ENCODE measurements at places on chromosomes 1 and 21.

- no peak for DNase-seq
These were observed 9.9 kb downstream of the HCRTR1 start for GRCh38 chr1:31627301-31627929.

DNA sequence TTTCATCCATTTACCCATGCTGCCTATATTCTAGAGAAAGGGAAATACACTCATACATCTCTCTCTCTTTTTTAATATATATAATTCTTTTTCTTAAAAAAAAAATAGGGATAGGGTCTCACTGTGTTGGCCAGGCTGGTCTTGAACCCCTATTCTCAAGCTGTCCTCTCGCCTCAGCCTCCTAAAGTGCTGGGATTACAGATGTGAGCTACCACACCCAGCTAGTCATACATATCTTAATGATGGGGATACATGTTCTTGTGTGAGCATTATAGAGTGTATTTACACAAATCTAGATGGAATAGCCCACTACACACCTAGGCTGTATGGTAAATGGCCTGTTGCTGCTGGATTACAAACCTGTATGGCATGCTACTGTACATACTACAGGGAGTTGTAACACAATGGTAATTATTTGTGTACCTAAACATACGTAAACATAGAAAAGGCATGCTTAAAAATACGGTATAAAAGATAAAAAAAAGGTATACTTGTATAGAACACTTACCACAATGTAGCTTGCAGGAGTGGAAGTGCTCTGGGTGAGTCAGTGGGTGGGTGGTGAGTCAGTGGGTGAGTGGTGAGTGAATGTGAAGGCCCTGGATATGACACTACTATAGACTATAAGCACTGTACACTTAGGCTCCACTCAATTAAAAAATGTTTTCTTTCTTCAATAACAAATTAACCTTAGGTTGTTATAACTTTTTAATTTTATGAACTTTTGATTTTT is 72.9 kb downstream of the IVNS1ABP start:
- no peak for DNase-seq

DNA sequence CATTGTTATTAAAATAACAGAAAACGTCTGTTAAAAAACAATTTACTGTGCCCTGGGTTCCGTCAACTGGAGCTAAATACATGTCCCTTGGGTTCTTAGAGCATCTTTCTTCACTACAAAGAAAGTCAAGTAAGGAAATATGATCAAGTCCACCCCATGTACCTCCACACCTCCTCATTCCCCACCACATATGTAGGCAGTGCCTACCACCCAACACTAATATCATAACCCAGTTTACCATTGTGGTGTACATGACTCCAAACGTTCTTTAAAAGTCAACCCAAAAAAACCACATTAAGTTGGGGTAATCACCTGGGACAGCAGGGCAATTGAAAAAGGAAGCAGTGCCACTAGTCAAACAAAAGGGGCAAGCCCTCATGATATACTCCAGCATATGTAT is 7.8 kb upstream of the LRRC52 start:
- no peak for DNase-seq

GRCh38 chr1:172239901-172240300 is 180.6 kb upstream of the C1orf105 start:
- no peak for DNase-seq

- no peak for DNase-seq
These were observed 58.0 kb upstream of the ETV3 start for GRCh38 chr1:157196245-157196543.

GRCh38 chr1:213958346-213958745 is 29.4 kb upstream of the PROX1 start:
- no peak for DNase-seq

DNA sequence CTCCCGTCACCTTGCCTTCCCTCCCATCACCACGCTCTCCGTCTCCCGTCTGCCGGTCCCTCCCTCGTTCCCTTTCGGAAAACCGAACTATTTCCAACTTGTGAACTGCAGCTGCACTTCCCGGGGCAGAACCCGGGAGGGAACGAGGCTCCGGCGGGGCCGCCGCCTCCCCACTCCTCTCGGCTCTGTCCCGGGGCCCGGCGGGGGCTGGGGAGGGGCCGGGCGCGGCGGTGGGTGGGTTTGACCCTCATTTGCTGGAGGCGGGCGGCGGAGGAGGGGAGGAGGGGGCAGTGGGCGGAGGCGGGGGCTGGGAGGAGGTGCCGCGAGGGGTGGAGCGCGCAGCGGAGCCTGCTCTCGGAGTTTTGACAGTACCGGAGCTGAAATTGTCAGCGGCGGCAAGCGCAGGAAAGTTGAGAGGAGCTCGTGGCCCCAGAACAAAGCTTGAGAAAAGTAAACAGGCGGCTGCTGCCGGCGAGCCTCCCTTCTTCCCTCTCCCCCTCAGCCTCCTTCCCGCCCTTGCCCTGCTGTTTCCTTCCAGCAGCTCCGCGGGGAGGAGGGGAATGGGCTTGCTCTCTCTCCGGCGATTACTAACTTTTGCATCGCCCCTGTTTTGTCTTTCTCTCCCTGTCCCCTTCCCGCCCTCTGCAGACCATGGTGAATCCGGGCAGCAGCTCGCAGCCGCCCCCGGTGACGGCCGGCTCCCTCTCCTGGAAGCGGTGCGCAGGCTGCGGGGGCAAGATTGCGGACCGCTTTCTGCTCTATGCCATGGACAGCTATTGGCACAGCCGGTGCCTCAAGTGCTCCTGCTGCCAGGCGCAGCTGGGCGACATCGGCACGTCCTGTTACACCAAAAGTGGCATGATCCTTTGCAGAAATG is 2.9 kb downstream of the LMO4 start:
- peak; percentile 45 for DNase-seq

DNA sequence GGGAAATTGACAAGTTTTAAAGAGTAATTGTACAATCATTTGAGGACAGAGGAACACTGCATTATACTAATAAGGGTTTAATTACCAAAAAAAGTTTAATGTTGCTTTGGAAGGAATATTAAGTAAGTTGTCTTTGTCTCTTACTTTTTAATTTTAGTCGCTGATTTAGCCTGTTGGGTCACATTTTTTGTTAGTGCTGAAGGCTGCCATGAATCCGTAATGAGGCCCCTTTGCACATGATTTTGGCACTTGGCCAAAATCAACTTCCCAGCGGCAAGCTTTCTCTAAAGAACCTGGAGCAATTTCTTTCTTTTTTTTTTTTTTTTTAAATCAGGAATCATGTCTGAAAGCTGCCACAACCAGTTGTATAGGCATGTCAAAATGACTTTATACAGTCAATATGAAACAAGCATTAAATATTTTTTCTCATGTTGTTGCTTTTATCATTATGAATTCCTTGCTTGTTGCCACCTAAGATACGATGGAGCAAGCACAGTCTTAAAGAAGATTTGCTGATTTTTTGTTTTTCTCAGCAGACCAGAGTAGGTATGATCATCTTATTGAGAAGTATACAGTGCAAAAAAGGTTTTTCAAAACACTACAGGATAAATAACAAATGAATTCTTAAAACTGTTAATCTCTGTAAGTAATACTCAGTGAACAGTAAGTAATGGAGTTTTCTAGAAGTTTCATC is 690.4 kb downstream of the USP25 start:
- peak; percentile 43 for DNase-seq

DNA sequence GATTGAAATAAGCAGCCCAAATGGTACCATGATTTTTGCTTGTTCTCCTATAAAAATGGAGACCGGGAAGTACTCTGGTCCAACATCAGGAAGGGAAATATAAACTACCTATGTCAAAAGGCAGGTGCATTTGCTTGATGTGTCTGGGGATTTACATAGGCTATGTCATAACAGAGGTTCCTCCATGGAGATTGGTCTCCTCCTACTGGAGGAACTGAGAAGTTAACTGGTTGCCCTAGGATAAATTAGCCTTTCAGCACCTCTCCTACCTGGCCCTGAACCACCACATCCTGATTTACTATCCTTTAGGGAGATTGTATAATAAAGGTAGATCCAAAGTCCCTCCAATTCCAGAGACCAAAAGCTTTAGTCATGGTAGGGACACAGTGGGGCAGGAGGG is 1109.3 kb upstream of the B3GALT2 start:
- no peak for DNase-seq

- no peak for DNase-seq
These were observed 88.1 kb upstream of the BCAR3 start for GRCh38 chr1:93769777-93770176.

DNA sequence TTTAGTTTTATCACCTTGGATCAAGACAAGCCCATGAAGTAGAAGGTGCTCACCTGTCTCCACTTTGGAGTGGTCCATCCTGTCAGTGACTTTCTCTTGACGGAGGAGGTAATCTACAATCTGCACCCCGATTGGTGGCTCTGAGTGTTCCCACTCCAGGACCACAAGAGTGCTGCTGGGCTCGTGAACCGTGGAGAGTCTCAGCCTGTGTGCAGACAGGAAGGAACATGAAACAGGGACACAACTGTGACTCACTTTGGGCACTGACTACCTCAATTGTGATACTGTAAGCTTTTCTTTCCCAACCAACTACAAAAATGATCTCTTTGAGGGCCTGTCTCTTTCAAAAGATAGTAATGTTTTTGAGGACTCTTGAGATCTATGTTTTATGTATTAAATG is 280.2 kb downstream of the ASTN1 start:
- no peak for DNase-seq

DNA sequence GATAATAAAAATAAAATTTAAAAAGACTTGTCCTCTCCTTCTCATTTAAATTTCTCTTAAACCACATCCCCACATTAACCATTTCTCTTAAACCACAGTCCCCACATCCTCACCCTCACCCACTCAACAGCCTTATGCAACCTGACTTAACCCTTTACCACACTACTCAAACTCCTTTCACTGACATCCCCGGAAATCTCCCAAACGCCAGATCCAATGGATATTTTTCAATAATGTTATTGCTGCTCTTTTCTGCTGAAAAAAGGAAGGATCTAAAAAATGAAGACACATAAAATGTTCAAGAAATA is 54.2 kb upstream of the EEIG2 start:
- DNase-seq: no peak

- no peak for DNase-seq
These were observed 78.1 kb upstream of the CSF3R start for GRCh38 chr1:36560621-36561360.

GRCh38 chr1:17236779-17237560 is 11.9 kb upstream of the PADI3 start:
- DNase-seq: peak; percentile 65

- DNase-seq: no peak
These were observed 5.5 kb upstream of the FH start for GRCh38 chr1:241525026-241525425.

DNA sequence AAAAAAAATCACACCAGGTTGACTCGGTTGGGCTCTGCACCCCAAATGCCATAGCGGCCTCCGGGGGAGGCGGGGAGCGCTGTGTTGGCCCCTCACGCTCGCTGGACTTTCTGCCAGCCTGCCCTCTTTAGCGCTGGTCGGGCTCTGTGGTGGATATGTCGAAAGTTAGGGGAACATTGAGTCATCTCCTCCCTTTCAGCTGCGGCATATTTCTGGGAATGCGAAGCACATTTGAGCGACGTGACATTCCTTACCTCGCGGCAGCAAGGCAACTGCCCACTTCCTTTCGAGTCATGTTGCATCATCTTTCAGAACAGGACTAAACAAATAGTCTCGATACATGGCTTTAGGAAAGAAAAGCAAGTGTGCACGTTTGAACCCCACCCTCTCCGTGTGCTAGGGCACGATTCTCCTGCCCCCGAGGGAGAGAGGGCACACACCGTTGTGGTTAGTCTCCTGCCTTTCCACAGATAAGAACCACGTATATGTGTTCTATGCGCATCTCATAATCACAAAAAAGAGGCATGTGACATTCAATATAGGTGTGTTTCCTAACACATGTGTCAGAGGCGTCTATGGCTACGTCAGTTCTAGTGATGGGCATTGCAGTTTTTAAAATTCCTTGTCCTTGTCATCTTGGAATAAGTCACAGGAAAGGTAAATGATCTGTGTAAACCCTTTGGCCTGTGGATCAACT is 105.9 kb upstream of the SLC45A1 start:
- no peak for DNase-seq

DNA sequence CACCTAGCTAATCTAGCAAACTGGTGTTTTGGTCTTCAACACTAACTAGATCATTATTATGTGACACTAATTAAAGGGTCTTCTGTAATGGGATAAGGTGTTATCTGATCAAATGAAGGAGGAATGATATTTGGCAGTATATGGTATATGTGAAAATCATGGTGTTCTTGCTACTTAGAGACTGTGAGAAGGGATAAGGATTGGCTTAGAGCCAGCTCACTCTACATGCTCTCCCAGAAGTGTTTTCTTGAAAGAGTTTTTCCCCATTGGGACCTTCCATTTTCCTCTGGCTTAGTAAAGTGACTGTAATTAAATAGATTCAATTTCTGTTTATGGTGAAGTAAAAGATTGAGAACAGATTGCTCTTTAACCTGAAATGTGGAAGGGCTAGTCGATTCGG is 71.2 kb upstream of the RGL1 start:
- peak; percentile 18 for DNase-seq

GRCh38 chr1:180940445-180940844 is 27.7 kb downstream of the KIAA1614 start:
- no peak for DNase-seq

DNA sequence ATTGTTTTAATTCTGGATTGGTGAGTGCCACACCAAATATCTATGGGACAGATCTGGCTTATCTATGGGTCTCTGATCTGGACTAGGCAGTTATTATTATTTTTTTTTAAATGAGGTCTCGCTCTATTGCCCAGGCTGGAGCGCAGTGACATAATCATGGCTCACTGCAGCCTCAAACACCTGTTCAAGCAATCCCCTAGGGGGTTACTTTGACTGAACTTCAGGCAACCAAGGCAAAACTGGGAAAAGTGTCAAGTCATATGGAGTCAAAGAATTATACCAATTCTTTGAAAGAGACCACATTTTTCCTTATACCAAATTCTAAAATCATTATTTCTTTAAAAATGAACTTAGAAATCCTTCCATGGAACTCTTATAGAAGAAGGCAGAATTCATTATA is 129.1 kb upstream of the HOOK1 start:
- no peak for DNase-seq

GRCh38 chr21:45554477-45555175 is 12.4 kb upstream of the SLC19A1 start:
- peak; percentile 78 for DNase-seq

GRCh38 chr1:205965036-205965884 is 22.0 kb upstream of the SLC26A9 start:
- no peak for DNase-seq

DNA sequence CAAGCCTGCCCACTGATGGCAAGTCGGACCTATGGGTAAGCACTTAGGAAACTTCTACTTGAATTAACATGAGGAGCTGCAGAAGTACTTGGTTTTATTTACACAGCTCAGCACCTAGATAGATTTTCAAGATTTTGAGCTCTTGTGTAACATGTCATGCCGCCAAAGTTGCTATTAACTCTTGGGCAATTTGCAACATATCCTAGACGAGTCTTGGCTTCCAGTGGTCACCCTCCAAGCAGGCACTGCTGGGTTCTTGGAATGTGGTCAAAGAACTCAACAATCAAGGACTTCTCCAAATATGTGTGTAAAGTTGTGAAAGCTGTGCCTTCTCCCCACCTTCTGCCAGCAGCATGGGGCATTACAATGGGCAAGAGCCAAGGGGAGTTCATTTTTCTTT is 17.8 kb upstream of the GUCA2B start:
- no peak for DNase-seq

DNA sequence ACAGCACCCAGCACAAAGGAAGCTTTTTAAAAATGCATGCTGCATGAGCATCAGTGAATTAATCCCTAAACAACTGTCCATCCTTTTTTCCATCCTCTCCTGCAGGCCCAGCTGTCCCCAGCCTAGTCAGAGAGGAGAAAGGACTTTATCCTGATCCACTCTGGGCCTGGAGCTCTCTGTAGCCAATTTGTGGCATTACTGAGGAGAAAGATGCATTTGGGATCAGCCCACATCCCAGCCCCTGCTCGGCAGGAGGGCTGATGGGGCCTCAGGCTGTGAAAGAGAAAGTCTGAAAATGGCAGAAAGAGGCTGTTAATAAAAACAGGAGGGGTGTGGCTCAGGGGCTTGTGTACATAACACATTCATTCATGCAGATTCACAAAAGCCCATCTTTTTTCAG is 37.5 kb upstream of the ATP2B4 start:
- no peak for DNase-seq
